Stimulated activated CD8-positive, alpha-beta memory T cell treated with anti-CD3 and anti-CD28 coated beads, Interleukin-2, amount 100 ng/mL, for 1 hour (primary cell): ENCODE measurements at places on chromosomes 7 and 10.

DNA sequence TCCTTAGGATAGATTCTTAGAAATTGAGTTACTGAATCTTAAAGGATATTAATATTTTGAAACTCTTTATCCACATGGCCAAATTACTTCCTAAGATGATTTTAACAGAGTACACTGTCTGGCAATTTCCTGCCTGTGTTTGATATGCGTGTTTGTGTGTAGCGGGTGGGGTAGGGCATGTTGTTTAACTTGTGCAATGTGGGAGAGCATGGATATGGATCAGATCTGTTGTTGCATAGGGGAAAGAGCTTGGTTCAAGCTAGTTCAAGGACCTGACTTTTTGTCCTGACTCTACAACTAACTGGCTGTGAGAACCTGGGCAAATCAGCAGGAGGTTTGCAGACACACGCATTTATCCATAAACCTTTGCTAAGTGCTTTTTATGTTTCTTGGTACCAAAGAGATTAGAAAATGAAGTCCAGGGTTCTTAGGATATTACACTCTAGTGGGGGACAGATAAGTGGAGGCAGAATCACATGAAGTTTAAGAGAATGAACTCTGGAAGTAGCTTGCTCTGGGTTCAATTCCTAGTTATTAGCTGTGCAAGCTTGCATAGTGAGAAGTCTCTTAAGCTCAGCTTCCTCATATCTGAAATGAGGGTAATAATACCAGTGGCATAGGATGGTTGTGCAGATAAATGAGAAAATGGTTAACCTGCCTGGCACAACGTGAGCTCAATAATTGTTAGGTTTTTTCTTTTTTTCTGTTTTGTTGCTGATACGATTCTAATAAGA is 96.3 kb upstream of the PRR15 start:
- DNase-seq: no peak

GRCh38 chr10:112217386-112218035 is 33.9 kb upstream of the GPAM start:
- DNase-seq: no peak

DNA sequence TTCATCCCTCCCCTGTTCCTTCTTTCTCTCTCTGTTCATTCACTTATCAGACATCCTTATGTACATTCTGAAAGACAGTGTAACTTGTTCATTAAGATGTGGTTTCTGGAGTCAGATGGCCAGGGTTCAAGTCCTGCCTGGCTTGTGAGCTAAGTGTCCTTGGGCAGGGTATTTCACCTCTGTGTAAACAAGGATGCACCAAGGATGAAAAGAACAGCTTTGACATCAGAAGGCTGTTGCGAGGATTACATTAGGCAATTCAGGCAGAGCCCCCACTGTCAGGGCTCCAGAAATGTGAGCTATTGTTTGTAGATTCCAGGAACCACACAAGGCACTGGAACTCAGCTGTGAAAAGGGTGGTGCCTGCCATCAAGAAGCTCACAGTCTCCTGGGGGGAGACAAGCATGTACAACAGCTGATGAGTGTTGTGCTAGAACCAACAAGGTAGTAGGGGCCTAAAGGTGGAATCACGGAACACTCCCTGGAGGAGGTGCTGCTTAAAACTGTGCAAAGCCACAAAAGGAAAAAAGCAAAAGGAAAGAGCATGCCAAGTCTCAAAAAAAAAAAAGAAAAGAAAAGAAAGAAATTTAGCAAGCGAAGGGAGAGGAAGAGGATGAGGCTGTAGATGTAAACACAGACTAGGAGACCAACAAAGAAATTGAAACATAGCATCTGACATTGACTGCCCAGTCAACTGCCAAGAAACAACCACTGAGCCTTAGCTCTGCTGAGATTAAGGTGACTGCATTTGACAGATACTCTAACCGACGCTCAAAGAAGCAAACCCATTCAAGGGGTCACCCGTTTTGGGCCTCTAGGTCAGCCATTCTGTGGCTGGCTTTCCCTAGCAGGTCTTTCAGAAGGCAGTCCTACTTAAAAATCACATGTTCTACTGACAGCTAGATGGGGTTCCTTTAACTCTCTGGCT is 12.5 kb downstream of the PDLIM1 start:
- DNase-seq: no peak

DNA sequence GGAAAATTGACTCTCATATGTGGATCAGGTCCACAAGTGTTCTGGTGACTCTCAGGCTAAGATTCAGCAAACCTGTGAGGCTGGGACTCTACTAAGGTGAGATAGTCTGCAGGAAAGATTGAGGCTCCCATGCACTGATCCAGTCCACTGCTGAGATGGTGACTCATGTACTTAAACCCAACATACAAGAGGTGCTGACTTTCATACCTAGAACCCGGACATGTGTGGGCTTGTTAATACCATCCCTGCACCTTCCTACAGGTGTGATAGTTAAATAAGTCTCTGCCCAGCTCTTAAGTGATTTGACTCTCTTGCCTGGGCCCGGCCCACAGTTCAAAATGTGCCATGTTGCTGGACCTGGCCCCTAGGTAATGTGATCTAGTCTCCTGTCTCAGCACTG is 27.1 kb upstream of the ZNF107 start:
- DNase-seq: no peak

GRCh38 chr10:35523670-35524225 is 81.4 kb upstream of the GJD4 start:
- no peak for DNase-seq

- DNase-seq: no peak
These were observed 130.6 kb upstream of the SVIL start for GRCh38 chr10:29765330-29765729.

GRCh38 chr10:17219024-17219423 is 9.0 kb upstream of the VIM start:
- no peak for DNase-seq

DNA sequence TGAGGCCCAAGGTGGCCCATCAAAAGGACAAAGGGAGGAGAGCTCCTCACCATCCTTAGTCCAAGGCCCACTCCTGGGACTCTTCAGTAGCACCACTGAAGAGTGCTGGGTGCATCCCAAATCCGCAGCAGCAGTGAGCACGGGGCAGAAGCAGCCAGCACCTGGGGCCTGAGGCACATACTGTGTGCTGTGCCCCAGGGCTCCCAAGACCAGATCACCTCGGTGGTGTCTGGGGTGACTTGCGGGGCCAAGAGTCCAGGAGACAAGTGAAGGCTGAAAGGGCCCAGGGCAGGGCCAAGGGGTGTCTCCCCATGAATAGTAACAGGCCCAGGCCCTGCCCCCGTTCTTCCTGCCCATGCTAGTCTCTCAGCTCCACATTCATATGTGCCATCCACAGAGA is 59.9 kb upstream of the INSIG1 start:
- no peak for DNase-seq

GRCh38 chr7:5429857-5430611 is 6.4 kb upstream of the TNRC18 start:
- DNase-seq: no peak

DNA sequence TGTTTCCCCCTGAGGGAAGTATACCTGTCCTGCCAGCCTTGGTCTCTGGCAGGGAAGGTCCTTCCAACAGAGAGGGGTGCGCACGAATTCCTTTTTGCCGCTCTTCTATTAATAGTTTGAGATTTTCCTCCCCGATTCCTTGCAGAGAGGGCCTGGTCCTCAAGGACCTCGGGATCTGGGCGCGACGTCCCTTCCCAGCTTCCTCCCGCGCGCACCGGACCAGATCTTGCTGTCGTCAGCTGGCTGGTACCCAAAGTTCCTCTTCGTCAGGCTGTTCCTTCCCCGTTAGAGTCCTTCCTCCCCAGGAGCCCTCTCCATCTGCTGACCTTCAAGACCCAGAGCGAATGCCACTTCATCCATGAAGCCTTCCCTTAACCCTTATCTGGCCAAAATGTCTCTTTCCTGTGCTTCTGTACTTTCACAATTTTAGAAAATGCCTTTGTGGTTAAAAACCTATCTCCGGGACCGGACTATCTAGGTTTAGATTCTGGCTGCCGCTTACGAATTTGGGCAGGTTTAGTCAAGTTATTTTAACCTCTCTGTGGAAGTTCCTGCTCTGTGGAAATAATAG is 851 bp upstream of the GOT1 start:
- no peak for DNase-seq

GRCh38 chr10:123562387-123562786 is 103.8 kb upstream of the GPR26 start:
- no peak for DNase-seq

- no peak for DNase-seq
These were observed 157.9 kb downstream of the PLXDC2 start for GRCh38 chr10:19974138-19974537.

GRCh38 chr10:68348265-68348741 is 15.6 kb upstream of the PBLD start:
- DNase-seq: no peak

- no peak for DNase-seq
These were observed 201.7 kb upstream of the FOXP2 start for GRCh38 chr7:114212721-114213429.

GRCh38 chr7:79822620-79823240 is 311.9 kb upstream of the GNAI1 start:
- DNase-seq: no peak

- no peak for DNase-seq
These were observed 121.1 kb upstream of the ZEB1 start for GRCh38 chr10:31197886-31198285.

GRCh38 chr7:80843018-80843677 is 75.7 kb downstream of the SEMA3C start:
- DNase-seq: no peak

GRCh38 chr7:140314573-140315480 is 83.5 kb downstream of the SLC37A3 start:
- DNase-seq: no peak

GRCh38 chr10:114103284-114103683 is 59.6 kb downstream of the ADRB1 start:
- DNase-seq: no peak

DNA sequence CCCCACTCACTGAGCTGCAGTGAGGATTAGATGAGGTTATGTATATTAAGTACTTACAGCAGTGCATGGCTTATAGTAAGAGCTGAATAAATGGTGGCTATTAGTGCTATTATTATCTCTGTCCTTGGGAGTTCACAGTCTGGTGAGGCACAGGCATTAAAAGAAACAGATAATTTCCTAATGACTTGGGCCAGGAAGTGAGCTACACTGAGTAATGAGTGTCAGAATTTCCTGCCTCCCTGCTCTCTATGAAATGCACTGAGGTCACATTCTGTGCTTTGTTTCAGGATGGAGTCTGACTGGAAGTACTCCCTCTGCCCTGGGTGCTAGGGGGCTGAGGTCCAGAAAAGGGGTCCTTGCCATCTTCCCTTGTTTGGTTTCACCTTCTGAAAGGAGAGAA is 48.7 kb upstream of the LOXL4 start:
- no peak for DNase-seq

DNA sequence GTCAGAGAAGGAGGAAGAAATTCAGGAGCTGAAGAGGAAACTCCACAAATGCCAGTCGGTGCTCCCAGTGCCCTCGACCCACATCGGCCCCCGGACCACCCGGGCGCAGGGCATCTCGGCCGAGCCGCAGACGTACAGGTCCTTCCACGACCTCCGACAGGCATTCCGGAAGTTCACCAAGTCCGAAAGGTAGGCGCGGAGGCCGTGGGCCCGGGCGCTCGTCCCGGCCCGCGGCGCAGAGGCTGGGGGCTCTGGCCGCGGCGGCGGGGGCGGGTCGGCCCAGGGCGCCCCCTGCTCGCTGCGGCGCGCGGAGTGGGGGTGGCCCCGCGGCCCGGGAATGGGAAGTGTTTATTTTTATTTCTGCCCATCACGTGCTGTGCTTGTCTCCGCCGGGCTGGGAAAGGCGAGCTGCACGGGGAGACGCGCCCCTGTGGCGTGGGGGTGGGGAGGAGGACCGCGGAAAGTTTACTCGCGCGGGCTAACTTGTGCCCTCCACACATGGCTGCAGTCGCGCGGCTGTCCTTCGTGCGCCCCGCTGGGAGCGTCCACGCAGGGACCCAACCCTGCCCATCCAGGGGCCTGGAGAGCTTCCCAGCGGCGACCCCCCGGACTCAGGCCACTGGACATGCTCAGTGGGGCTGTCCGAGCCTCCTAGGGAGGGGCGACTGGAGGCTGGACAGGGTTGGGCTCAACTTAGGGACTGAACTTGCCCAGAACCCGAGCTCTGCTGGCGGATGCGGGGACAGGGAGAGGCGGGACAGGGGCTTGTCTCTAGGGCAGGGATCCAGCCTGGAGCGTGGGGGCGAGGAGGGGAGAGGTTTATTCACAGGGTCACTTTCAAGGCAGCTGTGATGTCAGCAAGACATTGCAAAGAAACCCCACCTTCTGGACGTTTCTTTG is 82.6 kb upstream of the PRKG1 start:
- no peak for DNase-seq

GRCh38 chr7:22241805-22242390 is 115.1 kb downstream of the RAPGEF5 start:
- DNase-seq: no peak

- DNase-seq: no peak
These were observed 5.6 kb upstream of the OGDHL start for GRCh38 chr10:49767752-49768151.

DNA sequence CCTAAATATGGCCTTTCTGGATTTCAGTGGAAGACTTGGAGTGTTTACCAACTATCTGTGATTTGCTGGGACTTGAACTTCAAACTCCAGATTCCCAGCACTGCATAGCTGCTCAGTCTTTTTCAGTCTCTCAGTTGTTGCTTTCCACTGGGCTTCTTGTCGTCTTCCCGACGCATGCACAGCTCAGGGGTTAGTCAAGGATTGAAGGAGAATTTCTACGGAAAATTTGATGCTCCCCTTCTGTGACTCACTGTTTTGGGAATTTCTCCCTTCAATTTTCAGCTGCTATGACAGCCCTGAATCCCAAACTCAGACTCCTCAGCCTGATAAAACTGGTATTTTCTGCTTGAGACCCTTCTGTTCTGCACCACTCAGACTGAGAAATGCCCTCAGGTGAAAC is 91.7 kb downstream of the CYP26A1 start:
- DNase-seq: no peak

DNA sequence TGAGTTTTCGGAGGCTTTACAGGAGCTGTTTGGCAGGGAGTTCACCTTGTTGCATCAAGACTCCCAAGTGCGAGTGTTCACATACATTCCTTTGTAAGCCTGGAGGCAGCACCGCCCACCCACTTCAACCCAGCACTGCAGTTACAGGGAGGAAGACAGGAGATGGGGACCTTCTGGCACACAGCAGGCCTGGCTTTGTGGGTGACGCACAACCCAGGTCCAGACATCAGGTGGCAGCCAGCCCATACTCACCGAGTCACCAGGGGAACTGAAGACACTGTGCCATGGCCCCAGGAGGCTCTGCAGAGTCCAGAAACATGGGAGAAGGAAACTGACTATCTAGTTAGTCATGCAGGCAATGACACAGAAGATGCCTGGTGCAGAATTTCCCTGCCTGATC is 305.9 kb upstream of the RNF32 start:
- no peak for DNase-seq
